ENCODE measurements at places on chromosomes 4 and X.

DNA sequence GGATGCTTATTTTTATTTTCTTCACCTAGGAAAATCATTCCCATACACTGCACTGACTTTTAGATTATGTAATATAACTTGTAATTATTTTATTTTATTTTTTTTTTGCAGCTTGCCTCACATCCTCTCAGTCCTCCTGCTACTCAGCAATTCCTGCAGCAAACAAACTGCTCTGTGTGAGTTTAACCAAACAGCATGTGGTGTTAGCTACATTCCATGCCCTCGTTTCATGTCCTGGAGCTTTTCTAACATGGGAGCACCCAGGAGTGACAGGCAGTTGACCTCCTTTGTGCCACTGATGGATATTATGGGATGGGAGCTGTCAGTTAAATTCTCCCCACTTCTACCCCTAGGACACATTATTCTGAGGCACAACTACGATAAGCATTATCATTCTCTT, 24.8 kb downstream of the CXCL1 start:
- no peak for DNase-seq

DNA sequence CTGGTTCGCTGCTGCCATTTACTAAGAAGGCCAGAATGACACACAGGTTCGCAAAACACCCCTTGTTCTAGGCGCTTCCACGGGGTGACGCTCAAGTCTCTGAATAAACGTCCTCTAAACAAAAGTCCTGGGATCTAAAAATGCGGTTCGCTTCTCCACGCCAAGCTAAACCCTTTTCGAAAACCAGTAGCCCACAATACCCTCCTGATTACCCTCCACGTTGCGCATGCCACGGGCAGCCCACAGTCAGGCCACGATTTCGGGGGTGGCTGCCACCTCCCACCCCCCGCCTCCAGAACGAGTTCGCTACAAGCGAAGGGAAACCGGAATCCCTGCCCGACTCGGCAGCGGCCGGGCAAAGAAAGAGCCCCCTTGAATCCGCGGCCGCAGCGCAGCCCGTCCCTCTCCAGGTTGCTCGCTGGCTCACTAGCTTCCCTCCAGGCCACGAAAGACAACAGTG, 423 bp downstream of the RPL39 start:
- DNase-seq: peak; percentile 46

DNA sequence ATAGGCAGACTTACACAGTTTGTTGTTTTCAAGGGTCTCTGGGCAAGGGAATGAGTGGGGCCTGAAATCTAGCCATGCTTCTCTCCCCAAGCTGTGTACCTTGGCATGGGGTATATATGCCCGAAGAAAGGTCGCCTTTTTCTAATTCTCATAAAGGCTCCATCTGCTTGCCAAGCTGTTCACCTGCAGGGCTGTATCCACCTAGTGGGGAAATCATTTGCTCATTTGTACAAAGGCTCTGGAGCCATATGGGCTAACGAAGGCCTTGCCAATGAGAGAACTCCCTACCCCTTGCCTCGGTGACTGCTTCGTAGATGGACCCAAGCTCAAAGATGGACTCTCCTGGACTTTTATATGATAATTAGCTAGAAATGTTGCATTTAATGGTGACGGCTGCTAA, 1097.0 kb downstream of the PDHA2 start:
- DNase-seq: no peak

DNA sequence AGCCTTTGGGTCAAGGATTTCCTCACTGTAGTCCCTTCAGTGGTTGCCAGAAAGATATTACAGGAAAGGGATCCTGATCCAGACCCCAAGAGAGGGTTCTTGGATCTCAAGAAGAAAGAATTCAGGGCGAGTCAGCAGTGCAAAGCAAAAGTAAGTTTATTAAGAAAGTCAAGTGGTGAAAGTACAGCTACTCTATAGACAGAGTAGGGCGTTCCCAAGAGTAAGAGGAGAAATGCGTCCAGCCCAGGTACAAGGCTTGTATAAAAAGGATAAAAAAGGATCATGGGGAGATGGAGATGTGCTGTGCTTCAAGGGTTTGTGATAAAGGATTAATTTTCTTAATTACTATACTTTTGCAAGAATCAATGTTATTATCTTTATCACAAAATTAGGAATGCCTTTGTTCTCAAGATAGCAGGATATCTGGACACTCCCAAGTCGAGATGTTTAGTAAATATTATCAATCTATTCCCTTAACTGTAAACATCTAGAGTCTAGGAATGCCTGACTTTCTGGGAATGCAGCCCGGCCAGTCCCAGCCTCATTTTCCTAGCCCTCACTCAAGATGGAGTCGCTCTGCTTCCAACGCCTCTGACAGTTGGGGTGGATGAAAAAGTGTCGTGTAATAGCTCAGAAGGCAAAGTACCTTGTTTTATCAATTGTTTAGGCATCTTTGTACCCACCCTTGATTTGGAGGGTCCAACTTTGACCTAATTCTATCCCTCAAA, 360.7 kb downstream of the GPM6A start:
- no peak for DNase-seq

GRCh38 chr4:185411849-185412248, 13.9 kb downstream of the UFSP2 start:
- no peak for DNase-seq

Measured in activated CD4-positive, alpha-beta T cell treated with anti-CD3 and anti-CD28 coated beads, Interleukin-2, amount 10 ng/mL, durations not matched to agents 7 days and 5 days (primary cell).